GM06990 (cell line): ENCODE measurements at places on chromosomes 13 and 19.

GRCh38 chr13:27922883-27923612, 3.2 kb downstream of the PDX1 start:
- DNase-seq, result no peak

DNA sequence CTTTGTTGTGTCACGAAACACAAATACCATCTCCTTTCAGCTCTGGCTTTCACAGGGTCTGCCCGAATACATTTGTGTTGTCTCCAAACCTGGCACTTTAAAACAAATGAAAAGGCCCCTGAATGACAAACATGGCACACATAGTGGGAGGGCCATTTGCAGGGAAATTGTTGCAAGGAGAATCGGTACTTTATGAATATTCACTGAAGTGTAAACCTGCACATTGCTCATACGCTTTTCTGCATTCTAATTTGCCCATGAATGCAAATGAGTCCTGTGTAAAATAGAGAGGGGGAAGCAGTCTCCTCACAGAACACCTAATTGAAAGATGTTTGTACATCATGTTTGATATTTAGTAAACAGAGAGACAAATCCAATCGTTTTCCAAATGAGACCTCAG, 82.7 kb upstream of the PCDH8 start:
- DNase-seq, result no peak

GRCh38 chr19:8610041-8610935, at the start of gene ADAMTS10:
ADAMTS10 (minus strand) TSS chr19:8610715; CDS start chr19:8605710, 5,005 bp downstream.
- no peak for DNase-seq

DNA sequence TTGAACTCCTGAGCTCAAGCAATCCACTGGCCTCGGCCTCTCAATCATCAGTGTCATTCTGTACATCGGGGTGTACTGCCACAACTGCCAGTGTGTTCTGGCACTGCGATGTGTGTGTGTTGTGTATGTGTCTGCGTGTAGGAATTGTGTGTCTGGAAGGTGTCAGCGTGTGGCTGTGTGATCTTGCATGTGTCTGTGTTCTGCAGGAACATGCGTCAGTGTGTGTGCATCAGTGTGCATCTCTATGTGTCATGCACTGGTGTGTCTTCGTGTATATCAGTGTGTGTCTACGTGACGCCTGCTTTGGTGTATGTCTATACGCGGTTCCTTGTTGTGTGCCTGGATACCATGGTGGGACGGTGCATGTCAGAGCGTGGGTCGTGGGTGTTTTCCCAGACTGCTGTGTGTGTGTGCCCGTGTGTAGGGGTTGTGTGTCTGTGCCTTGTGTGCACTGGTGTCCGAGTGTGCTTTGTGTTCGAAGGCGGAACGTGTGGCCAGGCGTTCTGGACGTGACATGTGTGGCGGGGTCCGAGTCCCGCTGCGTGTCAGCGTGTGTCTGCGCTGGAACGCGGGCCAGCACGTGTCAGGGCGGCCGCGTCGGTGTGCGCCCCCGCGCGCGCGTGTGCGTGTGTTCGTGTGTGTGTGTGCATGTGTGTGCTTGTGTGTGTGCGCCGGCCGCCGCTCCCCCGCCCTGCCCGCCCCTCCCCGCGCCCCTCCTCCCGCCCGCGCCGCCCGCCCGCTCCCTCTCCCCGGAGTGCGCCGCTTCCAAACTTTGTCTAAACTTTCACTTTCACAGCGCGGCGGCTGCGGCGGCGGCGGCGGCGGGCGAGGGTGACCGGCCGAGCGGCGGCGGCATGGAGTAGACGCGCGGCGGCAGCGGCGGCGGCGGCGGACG, at the start of gene NFIX:
Gene NFIX, plus strand, starts transcription at position 775 of the 895 bp plus-strand sequence. CDS start 363 bp downstream, outside the sequence.
- DNase-seq, result no peak

DNA sequence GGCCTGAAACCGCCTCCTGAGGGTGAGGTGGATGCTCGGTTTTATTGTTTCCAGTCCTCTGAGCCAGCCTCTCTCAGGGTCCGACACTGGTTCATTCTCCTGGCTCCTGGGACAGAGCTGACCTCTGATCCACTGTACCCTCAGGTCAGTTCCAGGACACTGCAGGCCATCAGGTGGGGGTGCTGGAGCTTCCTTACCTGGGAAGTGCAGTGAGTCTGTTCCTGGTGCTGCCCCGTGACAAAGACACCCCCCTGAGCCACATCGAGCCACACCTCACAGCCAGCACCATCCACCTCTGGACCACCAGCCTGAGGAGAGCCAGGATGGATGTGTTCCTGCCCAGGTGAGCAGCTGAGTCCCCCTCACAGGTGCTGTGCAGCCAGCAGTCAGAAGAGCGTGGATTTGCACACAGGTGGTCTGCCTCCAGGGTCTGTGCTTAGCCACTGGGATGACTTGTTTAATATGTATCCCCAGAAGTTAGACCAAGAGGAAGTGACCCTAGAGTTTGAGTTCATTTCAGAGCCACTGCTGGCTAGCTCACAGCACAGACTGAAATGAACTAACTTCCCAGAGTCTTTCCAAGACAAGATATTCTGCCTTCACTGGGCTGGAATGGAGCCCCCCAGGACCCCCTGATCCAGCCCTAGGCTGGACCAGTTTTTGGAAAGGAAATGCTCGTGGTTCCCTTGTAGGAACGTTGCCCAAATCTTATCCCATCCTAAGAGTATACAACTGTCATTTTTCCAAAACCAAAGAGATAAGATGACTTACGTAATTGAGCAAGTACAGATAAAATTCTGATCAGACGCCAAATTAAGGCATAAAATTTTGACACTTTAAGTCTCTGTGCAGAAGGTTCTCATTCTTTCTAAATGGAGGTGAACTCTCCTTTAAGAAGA, 8.8 kb downstream of the SERPINE3 start:
- DNase-seq, result no peak
